Stimulated activated CD8-positive, alpha-beta memory T cell treated with anti-CD3 and anti-CD28 coated beads, Interleukin-7, amount 100 ng/mL, for 1 hour (primary cell): ENCODE measurements at places on chromosomes 5 and 9.

DNA sequence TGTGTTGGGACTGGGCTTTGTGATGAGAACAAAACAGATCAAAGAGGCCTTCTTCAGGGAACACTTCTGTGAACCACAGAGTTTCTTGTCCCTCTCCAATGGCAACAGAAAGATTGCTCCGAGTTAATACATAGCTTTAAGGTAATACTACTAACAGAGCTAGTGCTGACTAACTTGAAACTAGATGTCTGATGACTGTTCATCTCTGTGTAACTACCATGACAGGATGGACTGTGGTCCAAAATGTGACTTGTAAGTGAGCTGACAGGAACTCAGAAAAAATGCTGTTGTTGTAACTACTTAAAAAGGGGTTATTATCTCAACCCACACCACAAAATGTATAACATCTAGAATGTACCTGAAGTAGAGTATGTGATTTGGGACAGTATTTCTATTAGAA, 630.2 kb upstream of the DMAC1 start:
- DNase-seq: no peak

- DNase-seq: no peak
These were observed 135.9 kb upstream of the KLF4 start for GRCh38 chr9:107625383-107625984.

DNA sequence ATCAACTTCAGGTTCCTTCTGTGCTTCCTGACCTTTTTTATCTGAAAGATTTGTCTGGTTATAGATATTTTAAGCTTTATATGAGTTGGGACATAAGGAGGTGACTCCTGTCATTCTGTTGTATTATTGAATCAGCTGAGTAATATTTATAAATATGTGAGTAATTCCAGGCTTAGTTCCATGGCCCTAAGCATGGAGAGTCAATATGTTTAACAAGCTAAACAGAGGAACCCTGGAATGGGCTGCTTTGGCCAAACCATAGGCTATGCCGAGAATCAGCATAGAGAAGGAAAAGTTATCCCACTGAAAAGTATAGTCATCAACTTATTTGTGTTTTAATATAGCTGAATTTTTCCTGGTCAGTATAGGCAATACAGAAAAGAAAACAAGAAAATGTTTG, 7.2 kb upstream of the EIF4EBP3 start:
- DNase-seq: no peak

- DNase-seq: no peak
These were observed 741.0 kb upstream of the RIOK2 start for GRCh38 chr5:97923997-97924396.

DNA sequence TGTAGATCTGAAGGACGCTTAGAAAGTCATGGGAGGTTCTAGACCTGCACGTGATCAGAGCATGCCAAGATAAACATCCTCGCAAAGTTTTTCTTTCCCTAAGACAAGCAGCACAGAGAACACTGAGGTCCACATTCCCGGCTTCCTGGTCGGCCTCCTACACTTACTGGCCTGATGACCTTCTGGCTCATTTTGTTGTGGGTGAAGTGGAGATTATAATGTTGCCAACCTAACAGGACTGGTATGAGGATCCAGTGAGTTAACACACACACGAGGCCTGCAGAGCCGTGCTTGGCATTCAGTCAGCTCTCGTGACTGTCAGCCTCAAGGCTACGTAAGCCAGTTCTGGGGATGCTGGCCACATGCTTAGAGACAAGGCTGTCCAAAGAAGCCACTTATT, 186.0 kb downstream of the TENT4A start:
- DNase-seq: no peak

DNA sequence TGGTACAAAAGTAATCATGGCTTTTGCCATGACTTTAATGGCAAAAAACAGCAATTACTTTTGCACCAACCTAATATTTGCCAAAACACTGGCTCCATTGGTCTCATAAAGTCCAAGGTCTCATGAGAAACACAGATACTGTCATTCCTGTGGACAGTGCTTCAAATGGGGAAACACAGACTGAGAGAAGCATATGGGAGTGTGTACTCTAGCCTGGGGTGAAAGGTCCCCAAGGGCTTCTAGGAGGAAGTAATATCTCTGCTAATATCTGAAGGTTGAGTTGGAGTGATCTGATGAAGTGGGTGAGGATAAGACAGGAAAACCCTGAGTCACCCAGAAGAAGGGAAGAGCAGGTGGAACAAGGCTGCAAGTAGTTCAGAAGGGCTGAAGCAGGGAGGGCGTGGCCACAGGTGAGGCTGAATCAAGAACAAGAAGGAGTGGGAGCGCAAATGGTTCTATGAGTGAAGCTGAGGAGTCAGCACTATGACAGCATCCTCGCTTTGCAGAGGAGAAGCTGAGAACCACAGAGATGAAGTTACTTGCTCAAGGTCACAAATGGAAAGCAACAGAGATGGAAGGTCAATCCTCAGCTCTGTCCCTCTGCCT, 164.1 kb downstream of the ASTN2 start:
- DNase-seq: no peak

DNA sequence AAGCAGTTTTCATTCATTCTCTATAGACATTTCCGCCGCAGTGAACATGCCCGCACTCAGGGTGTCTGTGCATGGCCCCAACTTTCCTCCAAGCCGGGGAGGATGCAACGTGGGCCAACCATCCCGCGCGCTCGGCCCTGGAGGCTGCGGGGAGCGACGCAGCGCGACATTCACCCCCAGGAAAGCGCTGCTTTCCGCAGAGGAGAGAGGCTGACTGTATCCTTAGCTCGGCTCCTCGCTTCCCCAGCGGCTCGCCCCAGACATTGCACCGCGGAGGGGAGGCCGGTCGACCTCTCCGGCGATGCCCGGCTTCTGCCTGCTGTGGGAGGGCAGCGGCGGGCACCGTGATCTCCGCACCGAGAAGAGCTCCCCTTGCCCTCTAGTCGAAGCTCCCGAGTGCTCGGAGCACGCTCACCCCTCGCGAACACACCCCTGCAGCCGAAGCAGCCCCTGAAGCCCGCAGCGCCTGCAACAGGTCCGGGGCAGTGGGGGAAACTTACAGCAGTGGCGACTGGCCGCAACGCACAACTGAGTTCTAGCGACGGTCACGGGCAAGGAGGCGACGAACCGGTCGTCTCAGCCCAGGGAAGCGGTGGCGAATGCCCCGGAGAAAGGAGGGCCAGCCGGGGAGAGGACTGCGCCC, 600 bp downstream of the ENC1 start:
- DNase-seq: no peak
